ENCODE measurements at places on chromosomes 2 and 18.

DNA sequence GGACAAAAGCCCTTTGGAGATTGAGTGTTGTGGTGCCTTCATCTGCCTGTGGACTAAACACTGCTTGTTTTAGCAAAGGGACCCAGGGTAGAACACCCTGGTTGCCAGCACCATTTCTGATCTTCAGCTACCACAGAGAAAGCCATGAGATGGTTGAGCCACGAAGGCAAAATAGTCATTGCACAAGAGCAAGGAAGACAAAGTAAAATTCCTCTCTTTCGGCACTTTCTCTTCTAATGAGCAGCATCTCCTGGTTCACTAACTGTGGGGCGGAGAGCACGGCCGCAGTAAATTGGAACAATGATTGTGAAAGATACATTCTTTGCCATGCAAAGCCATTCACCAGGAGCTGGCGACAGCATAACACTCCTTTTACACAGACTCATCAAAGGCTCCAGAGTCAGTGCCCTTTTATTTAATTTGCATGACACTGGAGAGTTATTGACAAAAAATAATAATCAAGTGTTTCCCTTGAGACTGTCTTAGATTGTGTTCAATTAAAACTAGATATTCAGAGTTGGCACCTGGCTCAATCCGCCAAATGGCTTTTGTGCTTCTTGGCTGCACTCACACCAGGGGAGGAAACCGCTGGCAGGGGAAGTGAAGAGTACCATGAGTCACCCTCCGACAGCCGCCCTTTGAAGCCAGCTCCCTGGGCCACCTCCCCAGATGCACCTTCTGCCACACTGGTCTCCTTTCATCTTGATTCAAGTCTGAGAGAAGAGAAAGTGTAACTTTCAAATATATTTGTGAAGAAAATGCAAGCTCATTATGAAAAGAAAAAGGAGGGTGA, 100.5 kb upstream of the MEIS1 start:
- DNase-seq: no peak

DNA sequence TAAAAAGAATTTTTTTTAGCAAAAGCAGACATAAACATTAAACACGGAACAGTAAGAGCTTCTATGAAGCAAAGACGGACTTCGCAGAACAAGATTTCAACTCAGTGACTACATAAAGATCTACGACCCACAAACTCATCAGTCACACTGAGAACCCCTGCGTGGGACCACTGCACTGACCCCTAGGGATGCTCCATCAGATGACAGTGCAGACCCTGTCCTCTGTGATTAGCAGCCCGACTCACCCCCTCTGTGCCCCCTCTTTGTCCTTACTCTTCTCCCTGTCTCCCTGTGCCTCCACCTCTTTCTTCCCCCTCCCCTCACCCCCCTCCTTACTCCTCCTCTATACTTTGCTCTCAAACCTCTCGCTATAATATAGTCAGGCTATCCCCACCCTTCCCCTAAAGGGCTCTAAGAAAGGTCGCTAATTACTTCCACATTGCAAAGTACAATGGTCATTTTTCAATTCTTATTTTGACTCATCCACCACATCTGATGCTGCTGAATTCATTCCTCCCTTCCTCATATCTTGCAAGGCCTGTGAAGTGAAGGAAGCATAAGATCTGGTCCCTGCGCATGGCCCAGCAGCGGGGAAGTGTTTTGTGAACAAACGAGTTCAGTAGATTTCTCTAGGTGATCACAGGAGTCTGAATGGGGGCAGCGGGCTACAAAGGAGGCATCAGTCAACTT, 89.3 kb downstream of the CABYR start:
- DNase-seq: no peak

- DNase-seq: no peak
These were observed 257.3 kb upstream of the RASGRP3 start for GRCh38 chr2:33219114-33219513.

DNA sequence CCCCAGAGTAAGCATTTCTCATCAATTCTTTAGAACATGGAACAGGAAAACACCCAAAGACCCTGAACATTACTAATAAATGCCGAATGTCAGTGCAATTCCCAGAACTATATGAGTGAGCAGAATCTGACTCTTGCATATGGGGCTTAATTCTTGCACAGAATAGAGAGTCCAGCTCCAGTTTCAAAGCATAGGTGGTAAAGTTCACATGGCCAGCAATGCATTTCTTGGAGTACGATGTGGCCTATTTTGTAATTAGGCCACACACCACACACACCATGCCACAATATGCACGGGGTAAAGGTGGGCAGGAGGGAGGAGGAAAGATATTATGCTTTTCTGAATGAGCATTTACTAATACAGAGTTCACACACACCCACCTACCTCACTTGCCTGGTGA, 56.5 kb downstream of the PLA2R1 start:
- no peak for DNase-seq

- DNase-seq: no peak
These were observed 4.8 kb downstream of the AMER3 start for GRCh38 chr2:130759906-130760753.

DNA sequence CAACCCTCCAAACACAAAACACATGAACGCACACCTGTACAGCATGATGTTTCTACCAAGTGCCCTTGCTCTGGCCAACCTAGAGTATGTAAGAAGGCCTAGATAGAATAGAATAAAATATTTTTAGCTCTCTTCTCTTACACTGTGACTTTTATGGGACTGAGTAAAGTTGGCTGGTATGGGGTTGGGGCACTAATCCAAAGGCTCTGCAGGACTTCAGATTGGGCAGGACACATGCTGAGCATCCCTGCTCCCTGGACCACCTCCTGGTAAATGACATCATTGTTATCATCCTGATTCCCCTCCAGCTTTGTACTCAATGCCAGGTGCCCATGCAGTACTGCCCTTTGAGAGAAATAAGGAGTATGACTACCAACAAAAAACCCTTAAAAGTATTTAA, 322.2 kb downstream of the SLC8A1 start:
- DNase-seq: no peak

- DNase-seq: no peak
These were observed 146.3 kb downstream of the ARL6IP6 start for GRCh38 chr2:152864601-152865149.

- DNase-seq: no peak
These were observed 279.5 kb upstream of the EPHA4 start for GRCh38 chr2:221851531-221852045.

Data from GOT3 (cell line).